ENCODE measurements at places on chromosomes 3 and 15. TPM values are rescaled to one million over a fixed set of nuclear protein-coding genes. Genes with fewer than 3 reads are reported as not detected.

GRCh38 chr15:98682992-98683701 is 34.8 kb downstream of the IGF1R start:
- DNase-seq: no peak

- DNase-seq: no peak
Observed at GRCh38 chr15:97177151-97177577, 783.3 kb upstream of the ARRDC4 start.

DNA sequence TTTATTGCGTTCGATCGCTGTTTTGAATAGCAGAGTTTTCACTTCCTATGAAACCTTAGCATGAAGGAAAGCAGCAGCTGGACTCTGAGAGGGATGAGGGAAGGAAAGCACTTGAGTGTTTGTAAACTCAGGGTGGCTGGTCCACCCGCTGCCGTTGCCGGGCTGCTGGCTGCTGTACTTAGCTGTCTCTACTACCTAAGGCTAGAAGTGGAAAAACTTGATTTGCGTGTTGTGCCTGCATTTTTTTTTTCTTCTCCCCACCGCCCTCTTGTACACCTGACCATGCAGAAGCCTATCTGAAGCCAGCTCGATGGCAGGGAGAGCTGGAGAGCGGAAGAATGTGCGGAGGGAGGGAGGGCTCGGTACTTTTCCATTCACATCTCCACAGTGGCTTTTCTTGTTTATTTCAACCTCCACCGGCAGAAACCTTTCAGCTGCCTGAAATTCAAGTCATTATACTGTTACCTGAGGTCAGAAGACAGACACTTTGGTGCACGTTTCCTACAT is 4.8 kb upstream of the BCL6 start:
- no peak for DNase-seq

SPCS1 gene
- 78.9 TPM for total RNA-seq

A4GNT gene
- total RNA-seq: not detected

- DNase-seq: no peak
Observed at GRCh38 chr15:27983496-27983895, 115.6 kb downstream of the OCA2 start.

- no peak for DNase-seq
Observed at GRCh38 chr15:80787316-80787715, 8.1 kb downstream of the CEMIP start.
